HL-60 (cell line): ENCODE measurements at places on chromosomes 7 and 10.

DNA sequence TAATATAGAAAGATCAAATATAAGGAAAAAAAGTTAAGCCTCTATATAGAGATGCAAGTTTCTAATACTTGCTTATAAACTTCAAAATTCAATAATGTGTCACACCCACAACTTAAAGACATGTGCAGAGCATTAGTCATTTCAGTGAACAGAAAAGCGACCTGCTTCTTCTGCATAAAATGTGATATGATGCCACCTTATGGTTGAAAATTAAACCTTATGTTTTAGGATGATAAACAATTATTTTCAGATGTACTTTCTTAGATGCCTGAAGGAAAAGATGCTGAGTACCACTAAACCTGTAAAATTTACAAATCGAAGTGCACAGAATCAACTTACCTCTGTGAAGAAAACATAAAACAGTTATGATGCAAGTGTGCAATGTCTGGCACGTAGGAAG is 96.0 kb downstream of the MTERF1 start:
- DNase-seq: no peak

GRCh38 chr10:80544316-80544953 is 6.7 kb downstream of the SH2D4B start:
- no peak for DNase-seq

- no peak for DNase-seq
These were observed 24.1 kb downstream of the UBE2D1 start for GRCh38 chr10:58358947-58359346.

DNA sequence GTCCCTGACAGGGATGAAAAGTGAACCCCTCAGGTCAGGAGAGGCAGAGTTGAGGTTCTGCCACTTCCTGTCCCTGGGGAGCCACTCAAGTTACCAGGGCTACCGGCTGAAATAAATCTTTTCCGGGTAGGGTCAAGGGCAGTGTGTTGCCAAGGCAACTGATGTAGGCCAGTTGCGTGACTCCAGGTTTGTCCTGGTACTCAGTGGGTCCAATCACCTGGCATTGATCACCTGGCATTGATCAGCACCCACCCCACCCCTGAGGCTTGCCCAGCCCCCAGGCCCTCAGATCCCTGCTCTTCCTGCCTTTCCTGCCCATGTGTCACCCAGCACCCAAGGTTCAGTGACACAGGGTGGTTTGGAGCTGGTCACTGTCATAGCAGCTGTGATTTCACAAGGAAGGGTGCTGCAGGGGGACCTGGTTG is 5.9 kb downstream of the SAP25 start:
- no peak for DNase-seq

GRCh38 chr7:77453531-77453930 is 37.4 kb upstream of the GSAP start:
- DNase-seq: no peak

GRCh38 chr7:132364226-132364625 is 212.0 kb downstream of the PLXNA4 start:
- DNase-seq: no peak

- DNase-seq: no peak
These were observed 850.6 kb downstream of the TYW1 start for GRCh38 chr7:67847092-67847787.

DNA sequence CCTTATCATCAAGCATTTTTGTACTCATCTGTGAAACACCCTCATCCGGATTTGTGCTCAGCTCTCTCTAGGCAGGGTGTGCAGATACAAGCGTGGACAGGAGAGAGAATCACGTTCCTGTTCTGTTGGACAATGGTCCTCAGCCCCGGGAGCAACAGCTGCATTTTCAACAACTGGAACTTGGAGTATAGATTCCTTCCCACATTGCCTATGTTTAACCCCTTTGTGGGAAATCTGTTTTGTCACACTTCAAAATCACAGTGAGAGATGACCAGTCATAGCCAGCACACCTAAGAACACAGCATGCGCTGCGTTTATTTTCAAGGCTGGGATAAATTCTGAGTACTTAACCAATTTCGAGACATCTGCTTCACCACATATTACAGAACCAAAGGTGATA is 32.5 kb downstream of the MAP3K8 start:
- DNase-seq: no peak

GRCh38 chr10:114498413-114499111 is 94.3 kb upstream of the AFAP1L2 start:
- DNase-seq: no peak

GRCh38 chr7:131238347-131238931 is 89.2 kb upstream of the MKLN1 start:
- DNase-seq: no peak

DNA sequence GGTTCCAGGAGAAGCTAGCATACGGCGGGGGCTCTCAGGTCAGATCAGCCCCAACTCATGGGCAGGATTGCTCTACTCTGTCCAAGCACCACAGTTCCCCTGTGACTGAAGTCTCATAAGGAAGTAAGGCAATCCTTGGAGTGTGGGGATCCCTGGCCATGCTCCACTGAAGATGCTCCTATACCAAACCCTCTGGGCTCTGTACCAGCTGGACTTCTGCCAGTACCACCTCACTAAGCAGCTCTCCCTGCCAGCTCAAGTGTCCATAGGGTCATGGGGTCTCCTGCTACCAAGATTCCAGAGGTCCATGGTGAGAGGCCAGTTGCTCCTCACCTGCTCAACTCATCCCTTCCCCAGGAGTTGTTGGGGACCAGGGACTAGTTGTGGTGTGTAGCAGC is 355.7 kb upstream of the STEAP1 start:
- no peak for DNase-seq

- DNase-seq: no peak
These were observed 476.4 kb downstream of the PTPRN2 start for GRCh38 chr7:158111049-158111751.

DNA sequence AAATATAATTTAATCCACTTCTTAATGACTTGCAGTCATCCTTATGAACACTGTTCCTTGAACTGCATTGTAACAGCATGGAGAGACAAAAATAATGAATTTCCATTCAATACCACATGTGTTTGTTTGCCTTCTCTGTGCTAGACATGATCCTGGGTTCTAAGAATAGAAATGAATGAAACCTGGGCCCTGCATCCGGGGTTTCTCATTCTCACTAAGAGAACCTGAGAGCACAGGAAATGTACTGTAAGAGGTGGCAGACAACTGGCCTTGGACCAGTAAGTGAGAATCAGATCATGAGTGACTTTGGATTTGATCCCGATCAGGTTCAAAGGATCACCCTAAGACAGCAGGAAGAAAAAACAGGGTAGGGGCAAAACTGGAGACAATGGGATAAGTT is 37.2 kb upstream of the CUL1 start:
- no peak for DNase-seq

DNA sequence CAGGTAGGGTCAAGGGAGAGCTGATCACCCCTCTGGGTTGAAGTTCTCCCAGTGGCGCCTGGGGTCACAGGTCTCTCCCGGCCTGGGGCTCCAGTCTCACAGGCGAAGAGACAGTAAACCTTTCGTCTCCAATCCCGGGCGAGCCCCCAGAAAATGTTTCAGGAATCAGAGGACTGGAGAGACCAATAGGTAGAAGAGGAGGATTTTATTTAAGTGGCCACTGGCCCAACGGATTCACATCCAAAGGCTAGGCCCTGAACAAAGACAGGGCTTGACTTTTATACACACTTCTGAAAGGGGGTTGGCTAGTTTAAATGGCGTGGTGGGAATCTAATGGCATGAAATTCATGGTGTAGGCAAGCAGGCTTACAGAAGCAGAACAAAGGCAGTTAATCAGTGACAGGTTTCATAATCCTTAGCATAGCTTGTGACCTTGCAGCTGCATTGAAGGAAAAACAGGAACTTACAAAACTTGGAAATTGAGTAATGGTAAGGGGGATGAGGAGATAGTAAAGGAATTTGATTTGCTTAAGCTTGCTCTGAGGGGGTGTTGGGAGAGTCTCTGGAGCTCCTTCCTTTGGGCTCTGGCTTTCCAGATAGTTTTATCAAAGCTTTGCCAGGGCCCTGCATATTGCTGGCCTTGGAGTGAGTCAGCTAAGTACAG is 105.5 kb downstream of the TRIM24 start:
- DNase-seq: peak; percentile 80

DNA sequence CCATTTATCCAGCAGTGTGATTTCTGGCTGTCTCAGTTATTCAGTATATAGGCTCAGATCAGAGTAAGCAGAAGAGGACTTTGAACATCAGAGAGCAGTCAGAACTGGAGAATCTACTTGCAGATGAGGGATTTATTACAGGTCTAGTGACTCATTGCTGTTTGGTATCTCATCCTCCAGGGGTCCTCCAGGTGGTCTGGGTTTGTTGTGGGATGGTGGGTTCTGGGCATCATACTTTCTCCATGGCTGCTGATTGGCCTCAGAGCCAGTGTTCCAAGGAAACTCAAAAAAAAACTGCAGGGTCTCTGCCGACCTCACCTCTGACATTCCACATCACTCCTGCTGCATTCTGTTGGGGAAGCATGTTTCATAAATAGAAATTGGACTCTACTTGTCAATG is 214.8 kb downstream of the CNTNAP2 start:
- DNase-seq: no peak

DNA sequence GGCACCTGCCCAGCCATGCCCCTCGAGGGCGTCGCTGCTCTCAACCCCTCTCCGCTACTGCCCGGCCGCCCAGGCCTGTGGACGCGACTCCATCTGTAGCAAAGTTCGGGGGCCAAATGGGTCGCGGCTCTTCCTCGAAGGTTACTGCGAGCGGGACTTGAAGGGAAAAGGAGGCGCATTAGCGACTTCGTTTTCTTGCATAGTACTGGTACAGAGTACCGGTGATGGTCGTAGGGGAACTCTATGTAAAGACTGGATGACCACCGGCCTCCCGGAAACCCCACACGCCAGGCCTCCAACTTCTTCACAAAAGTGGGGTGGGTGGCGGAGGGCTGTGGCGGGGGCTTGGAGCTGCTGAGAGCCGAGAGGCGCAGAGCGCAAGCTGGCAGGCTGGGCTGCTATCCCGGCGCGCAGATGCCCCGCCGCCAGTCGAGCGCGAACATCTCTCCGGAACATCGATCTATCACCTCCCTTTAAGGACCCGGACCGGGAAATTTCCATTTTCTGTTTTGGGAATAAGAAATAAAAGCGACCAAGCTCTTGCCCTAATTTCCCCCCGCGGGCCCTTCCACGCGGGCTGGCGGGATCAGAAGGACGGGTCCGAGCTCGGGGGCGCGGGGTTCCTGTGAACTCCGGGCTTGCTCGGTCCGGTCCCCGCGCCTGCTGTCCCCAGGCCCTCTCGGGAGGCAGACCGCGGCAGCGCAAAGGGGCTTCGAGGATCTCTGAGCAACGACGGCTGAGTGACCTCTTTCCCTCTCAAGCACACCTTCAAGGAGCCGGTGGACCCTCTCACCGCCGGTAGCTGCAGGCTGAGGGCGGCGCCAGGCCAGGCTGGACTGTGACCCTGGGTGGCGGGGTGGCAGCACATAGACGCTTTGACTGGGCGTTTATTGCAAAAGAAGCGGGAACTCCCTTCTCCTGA is 12.2 kb upstream of the FEZF1 start:
- no peak for DNase-seq

DNA sequence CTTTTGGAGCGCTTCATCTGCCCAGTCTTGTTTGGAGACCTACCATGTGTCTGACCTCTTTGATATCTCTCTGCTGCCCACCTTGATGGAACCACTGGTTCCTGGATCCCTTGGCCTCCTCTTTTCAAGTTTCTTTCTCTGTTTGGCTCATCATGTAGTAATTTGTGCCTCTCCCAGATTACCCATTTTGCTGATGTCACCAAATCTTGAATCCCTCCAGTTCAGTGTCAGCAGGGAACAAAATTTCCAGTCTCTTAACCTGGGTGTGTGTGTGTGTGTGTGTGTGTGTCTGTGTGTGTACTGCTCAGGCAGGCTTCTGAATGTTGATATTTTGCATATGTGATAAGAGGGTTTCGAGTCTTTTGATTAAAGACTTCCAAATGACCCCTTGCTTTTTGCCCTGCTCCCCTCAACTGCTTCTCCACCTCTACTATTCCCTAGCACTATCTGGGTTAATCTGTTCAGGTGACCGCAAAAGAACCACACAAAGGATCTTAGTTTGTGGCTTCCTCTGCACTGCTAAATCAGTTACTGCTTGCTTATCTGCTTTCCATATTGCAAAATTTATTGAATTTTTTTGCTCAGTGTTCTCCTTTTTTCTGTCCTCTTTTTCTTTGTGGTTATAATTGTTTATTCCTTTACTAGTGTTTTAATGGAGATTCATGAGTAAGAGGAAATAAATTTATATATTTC is 25.7 kb downstream of the MYO3A start:
- DNase-seq: no peak

DNA sequence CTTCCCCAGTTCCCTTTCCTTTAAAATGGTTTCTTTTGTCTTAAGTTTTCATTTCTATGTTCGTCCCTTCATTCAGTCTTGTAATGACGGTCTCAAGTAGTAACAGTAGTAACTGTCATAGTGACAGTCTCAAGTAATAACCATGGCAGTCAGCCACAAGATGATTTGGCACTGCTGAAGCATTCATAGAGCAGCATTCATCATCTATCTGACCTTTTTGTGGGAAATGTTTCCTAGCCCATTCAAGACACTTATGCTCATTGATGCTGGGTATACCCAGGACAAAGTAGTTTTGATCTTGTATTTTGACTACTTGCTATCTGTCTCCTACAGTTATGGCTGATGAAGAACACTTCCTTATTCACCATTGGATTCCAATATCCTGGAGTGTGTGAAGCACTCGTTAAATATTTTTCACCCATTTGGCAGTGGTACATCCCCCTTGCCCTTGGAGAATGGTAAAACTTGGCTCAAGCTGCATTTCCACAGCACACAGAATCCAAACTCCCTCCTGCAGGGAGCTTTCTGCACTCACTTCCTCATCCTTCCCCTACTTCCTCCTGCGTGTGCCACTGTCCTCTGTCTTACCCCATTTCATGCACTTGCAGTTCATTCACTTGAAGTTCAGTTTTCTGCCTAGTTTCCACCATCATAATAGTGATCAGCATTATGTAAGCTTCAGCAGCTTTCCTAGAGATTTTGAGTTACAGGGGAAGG is 19.0 kb downstream of the GIMAP4 start:
- peak; percentile 71 for DNase-seq

- no peak for DNase-seq
These were observed 63.0 kb upstream of the EGFR start for GRCh38 chr7:54955696-54956420.

GRCh38 chr7:128265906-128266300 is 24.8 kb downstream of the LEP start:
- no peak for DNase-seq

DNA sequence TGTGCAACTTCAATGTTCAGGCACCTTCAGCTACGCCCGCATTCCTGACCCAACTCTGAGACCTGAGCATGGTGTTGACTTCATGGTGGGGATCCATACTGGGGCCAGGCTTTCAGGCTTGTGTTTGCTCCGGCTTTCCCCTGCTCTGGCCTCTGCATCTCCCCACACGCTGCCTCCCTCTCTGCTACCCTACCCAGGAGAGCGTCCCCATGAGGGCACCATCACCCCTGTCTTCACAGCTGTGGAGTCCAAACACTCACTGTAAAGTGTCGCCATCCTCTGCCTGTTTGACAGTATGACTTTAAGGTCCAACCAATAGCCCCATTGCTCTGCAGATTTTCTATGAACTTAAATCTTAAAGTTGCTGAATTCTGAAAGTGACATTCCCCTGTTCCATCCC is 199.0 kb upstream of the GRB10 start:
- no peak for DNase-seq
